ENCODE measurements at places on chromosomes 2 and 18. TPM values are rescaled to one million over a fixed set of nuclear protein-coding genes. Genes with fewer than 3 reads are reported as not detected.
A peak's percentile ranks its signal among the peaks of the same experiment; 100 is the strongest.

LRATD1 gene
- total RNA-seq, result 12.5 TPM

UGT1A5 gene
- not detected for total RNA-seq

MAP3K19 gene
- total RNA-seq, result not detected

PMAIP1 gene
- 0.42 TPM for total RNA-seq

DNA sequence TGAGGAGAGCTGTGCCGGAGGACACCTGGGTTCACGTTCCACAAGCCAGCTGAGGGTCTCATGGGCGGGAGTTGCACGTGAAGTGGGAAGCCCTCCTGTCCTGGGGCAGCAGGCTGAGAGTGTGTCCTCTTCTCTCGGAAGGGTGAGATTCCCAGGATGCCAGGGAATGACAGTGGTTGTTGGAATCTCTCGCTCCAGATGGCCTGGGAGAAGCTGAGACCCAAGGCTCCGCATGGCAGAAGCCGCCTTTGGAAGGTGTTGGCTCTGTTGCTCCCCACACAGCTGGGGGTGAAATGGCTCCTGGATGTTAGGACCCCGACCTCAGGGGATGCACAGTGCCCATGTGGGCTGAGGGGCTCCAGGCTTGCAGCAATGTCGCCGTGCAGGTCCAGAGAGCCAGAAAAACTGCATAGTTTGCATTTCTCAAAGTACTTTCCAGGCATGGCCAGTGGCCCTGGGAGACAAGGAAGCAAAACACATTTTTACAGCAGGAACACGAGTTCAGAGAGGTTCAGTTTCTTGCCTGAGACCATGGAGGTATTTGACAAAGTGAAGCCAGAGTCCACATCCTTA, 153.4 kb downstream of the TMEM18 start:
- DNase-seq, result peak; percentile 80
- H3K27ac ChIP-seq, result no peak overlapping the region
- H3K27me3 ChIP-seq, result no peaks in the 10 kb centered on the region
- H3K4me1 ChIP-seq, result no peaks in the 10 kb centered on the region
- H3K36me3 ChIP-seq, result no peaks in the 10 kb centered on the region

- no peaks in the 10 kb centered on the region for H3K4me1 ChIP-seq
- DNase-seq, result no peak
- H3K36me3 ChIP-seq, result no peaks in the 10 kb centered on the region
Measured at GRCh38 chr2:235127931-235128330, 176.1 kb downstream of the SH3BP4 start.

- no peaks in the 10 kb centered on the region for H3K4me1 ChIP-seq
- H3K36me3 ChIP-seq, result no peaks in the 10 kb centered on the region
- H3K27ac ChIP-seq, result no peak overlapping the region
- no peak overlapping the region for H3K4me3 ChIP-seq
Measured at GRCh38 chr2:169072163-169072925, 3.0 kb downstream of the DHRS9 start.

Data from esophagus muscularis mucosa (tissue), 4 donors.